Stimulated activated CD4-positive, alpha-beta T cell treated with anti-CD3 and anti-CD28 coated beads, Interleukin-1b, Interleukin-23, amount 100 ng/mL, for 1 hour (primary cell): ENCODE measurements at places on chromosomes 2 and 18.

DNA sequence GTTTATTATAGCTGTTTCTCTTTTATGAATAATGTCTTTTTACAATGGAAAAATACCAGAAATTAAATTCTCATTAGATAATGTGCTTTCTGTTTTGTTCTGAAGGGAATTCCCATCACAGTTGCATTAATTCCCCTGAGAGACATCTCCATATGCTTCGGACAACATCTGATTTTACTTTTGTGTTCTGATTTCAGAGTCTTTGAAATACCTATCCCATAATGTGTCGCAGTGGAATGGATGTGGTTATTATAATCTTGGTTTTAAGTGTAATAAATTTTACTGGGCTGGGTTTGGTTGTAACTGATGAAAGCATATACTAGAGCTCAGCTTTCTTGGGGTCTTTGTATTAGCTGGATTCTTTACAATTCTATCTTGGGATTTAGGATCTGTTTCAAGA is 12.5 kb downstream of the SPTBN1 start:
- DNase-seq = no peak

DNA sequence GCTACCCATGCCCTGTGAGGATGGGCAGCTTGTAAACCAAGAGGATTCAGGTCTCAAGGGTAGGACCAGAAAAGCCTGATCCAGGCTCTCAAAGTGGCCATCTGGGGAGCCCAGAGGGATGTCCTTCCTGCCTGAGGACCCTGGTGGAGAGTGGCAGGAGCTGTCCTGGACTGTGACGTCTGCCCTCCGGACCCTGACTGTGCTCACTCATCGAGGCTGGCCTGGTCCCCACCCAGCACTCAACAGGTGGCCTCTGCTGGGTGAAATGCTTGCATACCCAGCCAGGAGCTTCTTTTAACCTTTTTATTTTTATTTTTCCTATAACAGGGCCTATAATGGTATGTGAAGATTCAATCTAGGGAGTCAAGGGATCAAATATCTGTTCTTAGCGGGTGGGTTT is 24.5 kb downstream of the CREG2 start:
- DNase-seq = no peak

DNA sequence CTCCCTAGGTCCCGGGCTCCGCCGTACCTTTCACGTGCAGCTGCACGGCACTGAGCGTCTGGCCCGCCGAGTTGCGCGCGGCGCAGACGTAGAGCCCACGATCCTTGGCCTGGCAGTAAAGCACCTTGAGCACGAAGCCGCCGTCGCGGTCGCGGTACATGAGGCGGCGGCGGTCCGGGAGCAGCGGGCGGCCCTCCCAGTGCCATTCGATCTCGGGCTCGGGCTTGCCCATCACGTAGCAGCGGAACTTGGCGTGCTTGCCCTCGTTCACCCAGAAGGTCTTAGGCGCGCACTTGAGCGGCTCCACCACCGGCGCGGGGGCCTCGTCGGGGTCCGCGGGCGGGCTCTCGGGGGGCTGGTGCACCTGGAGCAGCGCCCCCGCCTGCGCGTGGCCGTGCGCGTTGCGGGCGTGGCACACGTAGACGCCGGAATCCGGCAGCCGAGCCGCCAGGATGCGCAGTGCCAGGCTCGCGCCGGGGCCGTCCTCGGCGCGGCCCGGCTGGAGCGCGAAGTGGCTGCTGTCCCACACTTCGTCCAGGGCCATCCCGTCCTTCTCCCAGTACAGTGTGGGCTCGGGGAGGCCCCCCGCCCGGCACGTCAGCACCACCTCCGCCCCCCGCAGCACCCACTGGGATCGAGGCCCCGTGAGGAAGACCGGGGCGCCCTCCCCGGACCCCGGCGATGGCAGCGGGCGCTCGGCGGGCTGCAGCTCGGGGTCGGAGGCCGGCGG is 980 bp downstream of the OBSL1 start:
- no peak for DNase-seq

DNA sequence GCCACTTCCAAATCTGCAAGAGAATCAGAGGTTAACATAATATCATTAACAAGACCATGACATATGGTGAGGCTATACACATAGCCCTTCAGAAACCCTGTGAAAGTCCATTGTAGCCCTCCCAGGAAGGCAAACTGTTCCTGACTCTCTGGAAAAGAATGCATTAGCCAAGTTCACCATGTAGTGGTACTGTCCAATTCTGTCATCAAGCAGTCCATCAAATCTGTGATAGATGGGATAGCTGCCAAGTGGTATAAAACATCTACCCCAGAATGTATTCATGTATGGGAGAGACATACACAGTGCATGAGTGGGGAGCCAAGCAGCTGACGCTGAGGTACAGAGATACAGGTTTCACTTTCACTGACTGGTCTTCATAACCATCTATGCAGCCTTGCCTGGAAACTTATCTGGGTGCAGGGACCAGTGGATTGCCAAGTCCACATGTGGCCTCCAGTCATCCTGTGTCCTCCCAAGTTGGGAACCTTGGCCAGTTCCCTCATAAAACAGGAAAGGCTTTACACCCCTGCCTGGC is 281.1 kb downstream of the MBD2 start:
- DNase-seq = no peak

GRCh38 chr2:172449911-172450550 is 22.6 kb downstream of the ITGA6 start:
- no peak for DNase-seq

- DNase-seq = no peak
Observed at GRCh38 chr2:118823633-118824032, 23.8 kb downstream of the EN1 start.

- DNase-seq = no peak
Observed at GRCh38 chr2:180156651-180157050, 149.6 kb upstream of the CWC22 start.

GRCh38 chr2:137238065-137238464 is 472.7 kb downstream of the THSD7B start:
- no peak for DNase-seq

GRCh38 chr18:48815179-48815515 is 135.6 kb downstream of the SMAD7 start:
- no peak for DNase-seq

DNA sequence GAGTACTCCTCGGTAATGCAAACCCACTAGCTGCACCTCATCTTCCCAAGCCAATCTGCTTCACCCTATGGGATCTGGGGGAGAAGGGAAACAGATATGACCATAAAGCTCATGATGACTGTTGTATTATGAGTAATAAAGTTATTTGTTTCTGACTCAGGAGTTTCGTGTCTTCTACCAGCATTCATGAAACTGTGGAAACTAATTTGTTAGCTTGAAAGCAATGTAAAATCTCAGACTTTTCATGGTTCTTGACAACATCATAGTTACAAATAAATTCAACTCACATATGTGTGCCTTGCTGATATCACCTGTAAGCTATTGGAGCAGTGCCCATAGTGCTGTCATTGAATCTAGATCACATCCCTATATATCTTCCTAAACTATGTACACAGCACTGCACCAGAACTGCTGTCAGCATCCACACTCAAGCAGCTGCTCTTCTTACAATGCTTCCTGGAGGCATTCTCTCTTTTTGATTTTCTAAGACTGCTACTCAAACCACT is 135.6 kb upstream of the KYNU start:
- no peak for DNase-seq

DNA sequence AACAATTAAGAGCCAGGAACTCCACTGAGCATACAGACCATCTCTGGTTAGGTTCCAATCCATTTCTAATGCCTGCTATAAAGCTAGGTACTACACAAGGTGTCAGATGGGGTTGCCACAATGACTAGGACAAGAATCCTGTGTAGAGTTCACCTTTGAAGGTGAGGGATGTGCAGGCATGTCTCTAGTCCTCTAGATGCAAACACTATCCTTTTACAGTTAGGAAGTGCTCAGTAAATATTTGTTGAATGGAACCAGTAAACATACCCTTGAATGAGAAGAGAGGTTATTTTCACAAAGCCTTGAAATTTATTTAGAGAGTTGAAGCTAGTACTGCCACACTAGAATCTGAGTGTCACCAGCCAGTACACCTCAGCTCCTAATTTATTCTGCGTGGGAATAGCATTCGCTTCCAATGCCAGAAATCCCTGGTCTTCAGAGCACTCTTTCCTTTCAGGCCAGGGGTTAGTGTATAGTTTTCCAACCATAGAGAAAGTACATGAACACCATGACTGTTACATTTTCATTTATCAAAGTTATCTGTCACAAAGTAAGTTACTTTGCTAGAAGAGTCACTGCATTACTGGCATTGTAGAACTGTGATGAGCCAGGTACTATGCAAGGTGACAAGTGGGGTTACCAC is 48.3 kb downstream of the STAT1 start:
- no peak for DNase-seq

DNA sequence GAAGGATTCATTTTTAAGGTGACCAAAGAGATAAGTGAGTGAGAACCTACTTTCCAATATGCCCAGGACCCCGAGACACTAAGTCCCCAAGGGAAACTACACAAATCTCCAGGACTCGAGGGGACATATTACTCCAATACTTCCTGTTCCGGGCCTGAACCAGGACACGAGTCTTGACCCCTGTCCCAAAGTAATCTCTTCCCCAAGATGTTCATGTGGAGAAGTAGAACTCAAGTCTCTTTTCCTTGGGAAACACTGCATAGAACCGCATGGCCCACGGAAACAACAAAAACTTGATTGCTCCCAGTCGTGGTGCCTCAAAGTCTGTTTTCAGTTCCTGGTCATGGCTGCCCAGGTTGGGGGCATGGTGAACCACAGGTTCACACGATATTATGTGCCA is 87.2 kb upstream of the ZEB2 start:
- no peak for DNase-seq

DNA sequence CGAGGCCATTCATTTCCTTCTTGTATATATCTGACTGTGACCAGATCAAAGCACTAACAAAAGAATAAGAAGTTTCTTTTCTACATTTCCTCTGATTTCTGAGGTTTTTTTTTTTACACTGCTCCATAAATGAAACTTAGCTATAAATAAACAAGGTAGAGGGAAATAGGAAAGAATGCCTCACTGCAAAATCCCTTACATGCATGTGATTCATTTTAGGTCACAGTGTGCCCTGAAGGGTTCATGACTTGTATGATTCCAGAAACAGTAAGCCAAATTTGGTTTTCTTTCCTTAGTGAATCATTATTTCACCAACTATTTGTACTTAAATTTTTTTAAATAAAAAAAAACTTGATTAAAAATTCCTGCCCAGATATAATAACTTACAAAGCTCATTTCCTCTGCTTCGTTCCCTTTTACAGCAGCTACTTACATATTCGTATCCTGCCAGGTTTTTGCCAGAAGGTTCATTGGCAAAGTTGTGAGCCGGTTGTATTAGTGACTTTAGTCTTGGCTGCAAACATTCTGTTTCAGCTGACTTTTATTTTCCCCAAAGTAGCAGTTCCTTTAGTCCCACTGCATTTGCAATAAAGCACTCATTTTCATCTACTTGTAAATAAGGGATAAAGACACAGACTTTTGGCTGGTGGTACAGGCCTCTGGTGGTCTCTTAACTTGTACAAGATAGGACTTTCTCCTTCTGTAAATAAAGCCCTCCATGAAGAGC is 58.6 kb downstream of the LRP2 start:
- DNase-seq = no peak

- DNase-seq = no peak
Observed at GRCh38 chr2:214481204-214481603, 70.3 kb downstream of the VWC2L start.

- DNase-seq = no peak
Observed at GRCh38 chr18:5958822-5959221, 63.5 kb upstream of the TMEM200C start.

DNA sequence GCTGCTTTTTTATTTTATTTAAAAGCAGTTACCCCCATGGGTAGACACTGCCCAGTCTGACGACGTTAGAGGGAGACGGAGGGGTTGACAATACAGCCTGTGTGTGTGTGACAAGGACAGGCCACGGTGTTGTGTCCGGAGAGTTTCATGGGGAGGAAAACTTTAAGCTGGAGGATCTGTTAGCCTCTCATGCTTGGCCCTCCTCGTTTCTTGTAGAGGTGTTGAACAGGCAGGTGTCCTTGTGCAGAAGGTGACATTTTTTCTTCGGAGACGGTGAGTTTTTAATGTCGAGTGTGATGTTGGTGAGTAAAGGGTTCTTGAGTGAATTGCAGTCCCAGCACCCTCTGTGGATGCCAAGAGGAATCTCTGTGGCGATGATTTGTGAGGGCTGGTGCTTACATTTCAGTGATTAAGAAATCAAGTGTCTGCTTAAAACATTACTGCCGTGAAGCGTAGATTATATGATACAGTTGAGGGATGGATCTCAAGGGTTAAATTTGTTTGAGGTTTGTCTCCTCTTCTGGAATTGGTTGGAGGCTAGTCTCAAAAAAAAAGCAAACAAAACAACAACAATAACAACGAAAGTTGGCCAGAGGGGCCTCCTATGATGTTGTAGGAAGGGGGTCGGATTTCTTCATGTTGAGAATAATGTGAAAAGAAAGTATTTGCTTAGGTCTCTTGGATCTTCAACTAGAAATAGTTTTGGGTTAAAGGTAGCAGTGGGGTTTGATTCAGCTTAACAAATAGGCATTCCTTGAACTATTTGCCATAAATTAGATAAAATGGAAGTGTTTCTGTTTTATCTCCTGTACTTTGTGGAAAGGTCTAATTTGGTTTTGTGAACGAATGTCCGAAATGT is 1.6 kb downstream of the NCOA1 start:
- no peak for DNase-seq

DNA sequence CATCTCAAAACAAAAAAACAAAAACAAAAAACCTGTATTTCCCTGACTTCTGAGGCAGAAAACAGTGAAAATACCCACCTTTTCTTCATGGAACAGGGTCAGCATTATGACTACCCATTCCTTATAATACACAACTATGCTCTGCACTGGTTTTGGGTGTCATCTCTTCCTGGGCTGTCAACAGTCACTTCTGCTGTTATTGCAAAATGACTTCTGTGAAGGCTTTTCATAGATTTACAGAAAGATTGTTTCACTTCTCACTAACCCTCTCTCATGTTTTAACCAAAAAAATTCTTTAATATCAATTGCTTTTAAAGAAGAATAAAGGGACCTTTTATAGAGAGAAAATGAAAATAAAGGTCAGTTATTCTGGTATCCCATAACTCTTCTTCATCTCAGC is 26.5 kb upstream of the PIK3C3 start:
- no peak for DNase-seq

DNA sequence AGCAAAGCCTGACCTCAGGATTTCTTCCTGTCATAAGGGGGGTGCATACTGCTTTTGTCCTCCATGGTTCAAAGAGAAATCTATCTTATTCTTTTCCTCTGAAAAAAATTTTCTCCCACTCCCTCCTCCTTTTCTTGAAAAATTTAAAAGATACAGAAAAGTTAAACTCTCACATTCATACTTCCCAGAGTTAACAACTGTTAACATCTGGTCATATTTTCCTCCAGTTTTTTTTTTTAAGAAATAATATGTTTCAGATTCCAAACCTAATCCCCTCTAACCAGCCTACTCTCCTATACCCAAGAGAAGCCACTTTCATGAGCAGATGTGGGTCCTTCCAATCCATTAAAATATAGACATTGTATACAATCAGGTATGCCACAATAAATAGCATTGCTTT is 378.9 kb upstream of the HNRNPA3 start:
- DNase-seq = no peak

GRCh38 chr2:130915149-130915548 is 78.4 kb downstream of the ARHGEF4 start:
- no peak for DNase-seq

- no peak for DNase-seq
Observed at GRCh38 chr2:158797963-158798700, 3.0 kb downstream of the DAPL1 start.
